Bronchus fibroblast of lung (primary cell): ENCODE measurements at places on chromosomes 3 and 15. TPM values are rescaled to one million over a fixed set of nuclear protein-coding genes. Genes with fewer than 3 reads are reported as not detected.

TM4SF4 gene
- total RNA-seq: under 0.01 TPM in 1 of 2 replicates, not detected in the other

TBCCD1 gene
- total RNA-seq: 11.0 and 11.3 TPM in 2 replicates

FETUB gene
- total RNA-seq: not detected in 2 replicates

GABRA5 gene
- 0.17 and 0.30 TPM in 2 replicates for total RNA-seq

THPO gene
- total RNA-seq: not detected in 2 replicates
